ENCODE measurements at places on chromosomes 2 and 18.

DNA sequence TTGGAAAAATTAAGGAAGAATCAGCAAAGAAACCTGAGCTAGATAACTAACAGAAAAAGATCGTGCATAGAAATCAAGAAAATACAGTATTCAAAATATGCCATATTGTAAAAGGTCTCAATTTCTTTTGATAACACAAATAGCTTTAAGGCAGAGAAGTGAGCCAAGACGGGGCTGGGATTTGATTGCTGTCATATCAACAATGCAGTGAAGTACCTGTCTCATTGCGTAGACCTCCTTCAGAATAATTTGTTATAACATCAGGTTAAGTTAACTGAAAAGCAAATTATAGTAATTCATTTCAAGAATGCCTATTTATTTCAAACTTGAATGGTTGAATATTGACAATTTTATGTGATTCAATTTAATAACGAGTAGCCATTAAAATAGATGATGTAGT is 453.8 kb upstream of the MAP2 start:
- DNase-seq = no peak

DNA sequence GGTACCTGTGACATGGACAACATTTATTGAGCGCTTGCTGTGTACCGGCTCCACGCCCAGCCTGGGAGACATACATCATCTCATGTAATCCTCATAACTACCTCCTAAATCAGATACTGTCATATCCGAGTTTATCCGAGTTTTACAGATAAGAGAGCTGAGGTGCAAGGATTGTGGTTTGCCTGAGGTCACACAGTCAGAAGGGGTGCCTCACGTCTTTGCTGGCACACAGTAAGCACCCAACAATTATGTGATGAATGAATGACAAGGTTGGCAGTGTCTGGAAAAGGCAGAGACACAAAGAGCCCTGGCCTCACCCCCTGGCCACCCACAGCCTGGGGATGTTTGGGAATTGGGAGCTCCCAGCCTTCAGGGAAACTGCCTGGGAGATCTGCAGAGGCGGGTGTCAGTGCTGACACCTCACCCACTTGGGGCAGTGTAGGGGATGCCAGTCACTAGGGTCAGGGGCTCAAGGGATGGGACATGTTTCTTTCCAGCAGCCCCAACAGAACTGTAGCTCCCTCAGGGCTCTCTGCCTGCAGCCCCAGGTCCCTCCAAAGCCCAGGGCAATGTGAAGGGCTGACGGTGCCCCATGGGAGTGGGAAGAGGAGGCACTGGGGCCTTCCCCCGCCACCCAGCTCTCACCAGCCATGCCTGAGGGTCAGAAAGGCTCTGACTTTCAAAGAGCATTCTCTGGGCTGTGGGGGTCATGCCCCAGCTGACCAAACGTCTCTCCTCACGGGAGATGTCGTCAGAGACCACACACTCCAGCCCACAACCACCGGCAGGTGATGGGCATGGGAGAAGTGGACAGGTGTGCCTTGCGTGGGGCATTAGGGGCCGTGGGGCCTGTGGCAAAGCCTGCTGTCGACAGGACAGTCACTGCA is 157.5 kb downstream of the ZFP36L2 start:
- no peak for DNase-seq

- DNase-seq = no peak
Measured at GRCh38 chr2:192498747-192499146, 304.0 kb upstream of the TMEFF2 start.

DNA sequence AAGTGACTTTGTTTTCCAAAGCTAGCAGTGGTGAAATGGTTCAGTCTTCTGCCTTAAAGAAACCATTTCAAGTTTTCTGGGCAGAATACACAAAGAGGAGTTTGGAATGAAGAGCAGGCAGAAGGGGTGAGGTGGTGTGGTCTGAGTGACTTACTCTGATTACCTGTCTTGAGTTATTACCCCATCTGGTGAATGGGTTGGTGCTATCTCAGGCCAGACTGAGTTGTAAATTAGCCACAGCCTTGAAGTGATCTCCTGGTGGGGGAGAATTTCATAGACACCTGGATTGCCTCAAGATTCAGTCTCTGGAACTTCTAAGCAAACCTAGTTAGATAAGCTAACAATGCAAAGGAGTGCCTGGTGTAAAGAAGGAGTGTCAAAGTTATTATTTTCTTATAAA is 983.5 kb upstream of the NXPH2 start:
- DNase-seq = no peak

- peak; percentile 42 for DNase-seq
Measured at GRCh38 chr2:222610746-222611145, 45.1 kb downstream of the FARSB start.

GRCh38 chr2:366706-367105 is 78.8 kb upstream of the ALKAL2 start:
- no peak for DNase-seq

GRCh38 chr2:128513116-128513960 is 194.7 kb upstream of the HS6ST1 start:
- no peak for DNase-seq

GRCh38 chr2:65407240-65407639 is 25.2 kb downstream of the SPRED2 start:
- DNase-seq = no peak

GRCh38 chr2:59353306-59353921 is 1112.3 kb upstream of the FANCL start:
- no peak for DNase-seq

- no peak for DNase-seq
Measured at GRCh38 chr2:11985817-11986566, 239.6 kb downstream of the LPIN1 start.

- DNase-seq = no peak
Measured at GRCh38 chr2:20597860-20598183, 53.1 kb downstream of the HS1BP3 start.

GRCh38 chr18:8705238-8705960 is at the start of gene MTCL1:
Gene MTCL1, plus strand, starts transcription at chr18:8705556. Its CDS starts 105 bp downstream, at chr18:8705661.
- peak; percentile 45 for DNase-seq

Measured in fibroblast of pulmonary artery (primary cell).